Natural killer cell (primary cell): ENCODE measurements at places on chromosomes 3 and 15.

GRCh38 chr15:90004671-90005070, 3.5 kb downstream of the ZNF710 start:
- DNase-seq: peak; percentile 27

GRCh38 chr3:143302638-143303171, 183.1 kb downstream of the CHST2 start:
- DNase-seq: no peak

DNA sequence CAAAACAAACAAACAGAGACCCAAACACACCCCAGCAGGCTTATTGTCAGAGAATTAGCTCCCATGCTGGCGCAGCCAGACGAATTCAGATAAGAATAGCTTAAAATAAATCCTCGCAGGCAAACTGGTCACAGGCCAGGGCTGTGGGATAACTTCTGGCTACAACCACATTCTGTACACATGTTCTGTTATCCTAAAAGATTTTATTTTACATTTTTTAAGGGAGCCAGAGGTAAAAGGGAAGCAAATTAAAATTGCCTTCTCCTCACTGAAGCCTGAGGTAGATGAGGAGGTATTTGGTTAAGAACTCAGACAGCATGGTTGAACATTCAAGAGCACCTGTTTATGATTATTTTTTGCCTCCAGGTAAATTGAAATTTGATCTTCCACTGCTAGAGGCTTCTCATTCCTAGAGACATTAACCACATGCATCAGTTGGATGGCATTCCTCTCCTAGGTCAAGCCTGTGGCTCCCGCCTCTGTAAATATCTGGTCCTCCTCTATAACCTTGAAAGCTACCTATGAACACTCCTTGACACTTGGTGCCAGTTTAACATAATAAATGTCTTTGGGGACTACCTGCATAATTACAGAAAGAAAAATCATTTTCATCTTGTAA, 190.3 kb downstream of the SATB1 start:
- no peak for DNase-seq

DNA sequence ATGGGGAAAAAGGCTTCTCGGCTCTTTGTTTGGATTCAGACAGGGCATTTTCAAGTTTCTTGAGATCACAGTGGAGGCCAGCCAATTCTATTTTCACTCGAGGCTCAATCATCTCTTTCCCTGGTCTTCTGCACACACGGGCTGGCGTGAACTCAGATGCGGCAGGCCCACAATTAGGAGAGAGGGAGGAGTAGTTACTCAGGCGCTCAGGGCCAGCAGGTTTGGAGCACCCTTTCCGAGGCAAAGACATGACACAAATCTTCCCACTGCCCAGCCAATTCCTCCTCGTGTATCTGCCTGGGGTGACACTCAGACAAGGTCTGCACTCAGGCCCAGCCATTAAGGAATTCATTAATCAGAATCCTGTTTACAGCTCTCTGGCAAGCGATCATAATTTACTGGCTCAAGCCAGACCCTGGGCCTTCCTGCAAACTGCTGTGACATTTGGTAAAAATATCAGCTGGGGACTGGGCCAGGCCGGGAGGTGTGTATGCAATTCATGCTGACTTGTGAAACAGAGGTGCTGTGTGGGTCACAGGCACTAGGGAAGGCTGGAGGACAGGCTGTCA, 68.1 kb upstream of the TLE3 start:
- no peak for DNase-seq
